Hematopoietic multipotent progenitor cell treated with erythropoietin and hydrocortisone succinate and interleukin-3 and kit ligand, for 15 days (in vitro differentiated cells): ENCODE measurements at places on chromosomes 4 and X.

GRCh38 chr4:6093671-6094070 is 75.4 kb upstream of the C4orf50 start:
- no peak for DNase-seq

- no peak for DNase-seq
These were observed 38.5 kb upstream of the STPG2 start for GRCh38 chr4:98181809-98182208.

GRCh38 chrX:123771449-123772064 is 38.7 kb upstream of the THOC2 start:
- DNase-seq, result no peak

DNA sequence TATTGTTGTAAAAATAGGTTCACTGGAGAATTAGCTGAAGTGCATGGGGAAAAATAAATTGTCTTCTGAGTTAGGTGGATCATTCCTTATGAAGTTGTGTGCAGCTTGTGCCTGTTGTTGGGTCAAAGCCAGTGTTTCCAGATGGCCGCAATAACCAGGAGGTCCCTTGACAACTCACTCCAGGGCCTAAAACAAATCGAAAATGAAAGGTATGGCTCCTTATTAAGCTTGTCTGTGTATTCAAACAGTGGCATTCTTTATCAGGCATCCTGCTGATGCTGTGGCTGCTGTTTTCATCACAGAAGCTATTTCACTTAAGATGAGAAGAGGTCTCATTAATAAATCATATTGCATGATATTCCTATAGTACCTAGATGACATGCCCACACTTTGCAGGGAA is 80.2 kb downstream of the GRIA2 start:
- no peak for DNase-seq

GRCh38 chr4:150321113-150321512 is 242.9 kb downstream of the DCLK2 start:
- DNase-seq, result no peak

- DNase-seq, result no peak
These were observed 73.5 kb downstream of the ANXA3 start for GRCh38 chr4:78625073-78625472.

DNA sequence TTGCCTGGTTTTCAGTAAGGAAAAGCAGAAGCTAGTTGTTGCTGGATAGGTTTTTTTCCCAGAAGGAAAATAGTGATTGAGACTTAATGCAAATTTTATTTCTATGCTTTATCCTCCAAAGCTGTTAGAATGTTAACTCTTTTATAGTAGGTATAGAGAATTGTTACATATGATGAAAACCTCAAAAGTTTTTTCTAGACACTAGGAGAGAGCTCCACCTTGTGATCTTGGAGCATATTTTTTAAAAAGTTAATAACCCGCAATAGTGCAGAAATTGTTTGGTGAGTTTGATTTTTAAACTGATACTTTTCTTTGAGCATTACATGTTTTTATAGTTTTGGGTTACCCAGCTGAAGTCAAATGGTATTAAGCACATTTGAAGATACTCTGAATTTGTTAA is 56.5 kb downstream of the STAG2 start:
- no peak for DNase-seq

DNA sequence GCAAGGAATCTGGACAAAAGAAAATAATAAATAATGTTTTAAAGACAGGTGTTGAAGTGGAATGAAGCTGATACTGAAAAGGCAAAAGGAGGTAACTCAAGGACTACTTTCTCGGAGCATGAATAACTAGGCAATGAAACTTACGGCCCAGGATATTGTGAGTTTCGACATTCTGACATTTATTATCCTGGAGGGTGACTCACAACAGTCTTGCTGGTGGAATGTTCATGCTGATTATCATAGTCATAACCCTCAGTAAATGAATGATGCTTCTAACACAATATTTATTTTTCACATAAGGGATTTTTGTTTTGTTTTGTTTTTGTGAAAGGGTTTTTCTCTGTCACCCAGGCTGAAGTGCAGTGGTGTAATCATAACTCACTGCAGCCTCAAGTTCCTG is 147.0 kb upstream of the HPGD start:
- DNase-seq, result no peak

- no peak for DNase-seq
These were observed 815.5 kb downstream of the DMD start for GRCh38 chrX:32395878-32396277.

DNA sequence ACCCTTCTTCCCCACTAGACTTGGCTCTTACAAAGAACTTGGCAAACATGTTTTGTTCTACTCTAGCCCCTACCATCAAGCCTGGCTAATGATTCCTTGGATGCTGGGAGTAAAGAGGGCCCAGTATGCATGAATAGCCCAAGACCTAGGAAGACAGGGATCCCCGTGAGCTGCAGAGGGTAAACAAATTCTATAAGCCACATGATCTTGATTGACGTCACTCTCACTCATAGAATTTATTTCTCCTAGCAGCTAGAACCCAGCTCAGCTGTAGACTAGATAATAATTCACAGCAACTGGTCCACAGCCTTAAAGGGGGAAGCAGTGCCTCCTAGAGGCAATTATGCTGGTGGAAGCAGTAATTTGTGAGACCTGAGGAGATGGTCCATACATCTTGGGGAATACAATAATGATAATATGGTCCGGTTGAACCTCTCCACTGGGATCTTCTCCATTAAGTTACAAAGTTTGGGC is 16.1 kb upstream of the USO1 start:
- peak; percentile 45 for DNase-seq

GRCh38 chr4:138235419-138235952 is 6.7 kb downstream of the SLC7A11 start:
- peak; percentile 69 for DNase-seq

DNA sequence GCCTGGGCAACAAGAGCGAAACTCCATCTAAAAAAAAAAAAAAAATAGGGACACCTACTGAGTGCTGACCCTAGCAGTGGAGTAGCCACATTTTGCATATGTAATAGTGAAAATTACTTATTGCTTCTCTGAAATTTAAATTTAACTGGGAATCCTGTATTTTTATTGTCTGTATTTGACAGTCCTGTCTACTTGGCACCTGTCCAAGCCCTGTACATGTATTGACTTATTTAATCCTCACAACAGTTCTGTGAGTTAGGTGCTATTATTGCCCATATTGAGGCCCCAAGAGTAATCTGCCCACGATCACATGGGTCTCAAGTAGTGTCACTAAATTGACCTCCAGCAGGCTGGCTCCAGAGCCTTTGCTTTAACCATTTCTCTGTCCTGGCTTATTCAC is 81.6 kb downstream of the WDR19 start:
- DNase-seq, result peak; percentile 24

GRCh38 chr4:39357002-39357401 is 9.2 kb downstream of the RFC1 start:
- DNase-seq, result no peak

- DNase-seq, result no peak
These were observed at the start of gene ZIC3 for GRCh38 chrX:137565921-137566745. Gene ZIC3 (plus strand): TSS chrX:137566127. CDS start chrX:137566692, 565 bp downstream.

- no peak for DNase-seq
These were observed 4.5 kb upstream of the CBR4 start for GRCh38 chr4:169014586-169014985.

- DNase-seq, result no peak
These were observed 6.3 kb downstream of the TMEM31 start for GRCh38 chrX:103716962-103717361.

GRCh38 chr4:70801265-70801809 is 38.4 kb downstream of the GRSF1 start:
- DNase-seq, result no peak

GRCh38 chrX:2462074-2462473 is 38.7 kb downstream of the DHRSX start:
- DNase-seq, result no peak

DNA sequence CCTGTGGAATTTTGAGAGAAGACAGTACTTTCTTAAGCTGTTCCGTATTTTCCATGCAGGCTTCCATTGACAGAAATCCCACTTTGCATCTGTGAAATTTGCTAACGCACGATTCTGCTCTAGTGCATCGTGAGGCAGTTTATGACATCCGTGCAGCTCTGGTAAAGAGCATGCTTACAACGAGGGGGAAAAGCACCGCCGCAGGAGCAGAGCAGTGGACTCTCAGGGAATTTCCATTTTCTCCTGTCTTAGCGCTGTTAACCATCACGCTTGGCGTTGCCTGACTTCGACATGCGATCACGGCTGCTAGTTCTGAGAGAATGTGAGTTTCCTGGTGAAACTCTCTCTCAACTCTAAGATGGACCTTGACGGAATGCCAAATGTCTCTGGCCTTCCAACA is 43.9 kb downstream of the DCTD start:
- DNase-seq, result no peak

DNA sequence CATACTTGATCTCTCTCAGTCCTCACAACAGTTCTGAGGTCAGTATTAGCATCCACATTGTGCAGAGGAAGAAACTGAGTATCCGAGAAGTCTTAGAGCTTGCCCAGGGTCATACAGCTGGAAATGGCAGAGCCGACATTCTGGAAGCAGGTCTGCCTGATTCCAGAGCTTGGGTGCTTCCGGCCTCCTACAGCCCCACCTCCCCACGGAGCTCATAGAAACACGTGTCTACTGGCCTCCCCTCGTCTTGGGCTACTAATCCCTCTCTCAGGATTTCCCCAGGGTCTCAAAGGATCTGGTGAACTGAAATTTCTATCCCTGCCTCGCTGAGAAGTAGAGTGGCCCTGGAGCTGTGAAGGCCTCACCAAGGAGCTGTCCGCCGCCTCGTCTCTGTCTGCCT is 12.0 kb upstream of the KDM5C start:
- no peak for DNase-seq

GRCh38 chr4:13903061-13903460 is 275.5 kb upstream of the BOD1L1 start:
- DNase-seq, result no peak

GRCh38 chr4:11966782-11967181 is 538.1 kb upstream of the HS3ST1 start:
- DNase-seq, result no peak

DNA sequence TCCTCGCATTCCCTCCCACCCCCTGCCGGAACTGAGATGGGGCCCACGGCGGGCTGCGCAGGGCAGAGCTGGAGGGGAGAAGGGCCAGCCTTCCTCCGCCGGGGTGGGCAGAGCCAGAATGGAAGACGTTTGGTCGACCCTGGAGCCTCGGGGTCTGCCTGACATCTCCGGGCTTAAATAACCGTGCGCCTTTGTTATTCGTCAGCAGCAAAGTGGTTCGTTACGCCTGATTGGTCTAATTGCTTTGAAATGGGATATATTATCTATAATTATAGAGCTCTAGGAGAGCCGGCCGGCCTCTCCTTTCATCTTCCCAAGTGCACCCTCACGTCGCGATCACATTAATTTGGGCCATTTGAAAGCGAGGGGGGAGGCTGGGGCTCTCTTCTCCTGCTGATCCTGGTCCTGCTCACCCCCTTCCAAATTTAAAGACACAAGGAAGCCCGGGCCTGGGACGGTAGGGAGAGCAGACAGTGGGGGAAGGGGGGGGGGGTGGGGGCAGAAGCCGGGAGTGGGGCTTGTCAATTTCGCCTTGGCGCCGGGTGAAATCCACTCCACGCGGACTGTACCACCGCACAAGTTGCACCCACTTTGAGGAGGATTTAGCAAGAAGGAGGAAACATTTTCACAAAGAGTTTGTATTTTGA is 4.7 kb upstream of the MSX1 start:
- no peak for DNase-seq

DNA sequence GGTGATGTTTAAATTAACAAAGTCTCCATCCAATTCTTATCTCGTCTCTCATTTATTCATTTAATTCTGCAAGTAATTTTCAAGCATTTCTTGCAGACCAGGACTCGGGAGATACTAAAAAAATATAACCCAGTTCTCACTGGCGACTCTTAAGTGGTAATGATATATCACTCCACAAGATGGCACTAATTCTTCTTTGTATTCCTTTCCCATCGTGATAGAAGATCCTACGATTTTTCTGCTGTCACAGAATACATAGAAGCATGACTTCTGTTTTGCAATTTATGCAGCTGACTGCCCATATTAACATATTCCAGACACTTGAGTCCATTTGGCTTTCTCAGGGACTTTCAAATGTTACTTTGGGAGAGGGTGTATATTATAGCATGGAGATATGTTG is 64.0 kb upstream of the FGF13 start:
- DNase-seq, result no peak

GRCh38 chr4:141132072-141132708 is 1.1 kb downstream of the RNF150 start:
- no peak for DNase-seq

DNA sequence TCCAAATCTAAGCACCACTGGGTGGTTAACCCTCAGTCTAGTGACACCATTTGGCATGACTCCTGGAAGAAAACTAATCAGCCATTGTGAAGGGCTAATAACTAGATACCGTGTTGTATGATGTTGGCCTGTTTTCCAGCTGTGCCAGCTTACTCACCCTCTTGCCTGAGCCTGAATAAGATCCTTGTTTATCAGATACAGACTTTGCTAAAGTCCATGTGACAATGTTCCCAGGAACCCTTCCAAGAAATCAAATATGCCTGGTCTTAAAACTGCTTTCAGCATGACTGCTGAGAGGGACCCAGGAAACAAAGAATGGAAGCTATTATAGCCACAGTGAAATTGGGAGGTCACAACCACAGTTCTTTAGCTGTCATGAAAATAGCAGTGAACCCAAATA is 640.8 kb upstream of the INTU start:
- DNase-seq, result no peak

GRCh38 chr4:117796677-117797076 is 237.6 kb upstream of the NDST3 start:
- no peak for DNase-seq

DNA sequence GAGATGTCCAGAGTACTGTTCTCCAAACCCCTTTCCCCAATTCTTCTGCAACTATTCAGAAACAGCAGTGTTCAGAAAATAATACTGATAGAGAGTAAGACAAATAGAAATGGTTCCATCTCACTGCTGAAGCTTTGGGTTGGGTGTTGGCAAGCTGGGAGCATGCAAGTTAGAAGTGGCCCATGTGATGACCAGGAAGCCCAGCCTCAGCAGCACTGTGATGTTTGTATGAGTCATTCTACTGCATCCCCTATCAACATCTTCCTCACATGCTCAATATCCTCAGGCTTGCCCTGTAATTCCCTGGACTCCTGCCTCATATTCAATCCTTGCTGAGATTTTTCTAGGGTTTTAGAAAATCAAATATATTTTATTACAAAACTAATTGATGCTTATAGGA is 96.5 kb downstream of the CHRDL1 start:
- no peak for DNase-seq

GRCh38 chrX:34578237-34578636 is 78.8 kb downstream of the TMEM47 start:
- no peak for DNase-seq

- DNase-seq, result peak; percentile 90
These were observed at the start of gene RBBP7 for GRCh38 chrX:16870095-16870861. Gene RBBP7 (minus strand): TSS chrX:16870362. CDS start chrX:16870053, 309 bp downstream.

DNA sequence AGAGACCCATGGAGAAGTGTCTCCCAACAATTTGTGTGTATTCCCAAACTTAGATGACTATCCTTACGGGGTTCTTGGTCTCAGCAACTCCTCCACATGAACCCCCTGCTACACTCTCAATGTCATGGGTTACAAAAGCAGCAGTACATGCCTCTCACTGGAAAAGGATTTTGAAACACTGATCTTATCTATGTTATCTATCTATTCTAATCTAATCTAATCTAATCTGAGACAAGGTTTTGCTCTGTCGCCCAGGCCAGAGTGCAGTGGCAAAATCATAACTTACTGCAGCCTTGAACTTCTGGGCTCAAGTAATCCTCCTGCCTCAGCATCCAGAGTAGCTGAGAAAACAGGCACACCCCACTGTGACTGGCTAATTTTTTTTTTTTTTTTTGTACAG is 19.3 kb downstream of the TSPAN5 start:
- DNase-seq, result no peak
